ENCODE measurements at places on chromosomes 12 and 14.

- no peak for DNase-seq
Measured at GRCh38 chr14:53655080-53655785, 301.4 kb downstream of the BMP4 start.

DNA sequence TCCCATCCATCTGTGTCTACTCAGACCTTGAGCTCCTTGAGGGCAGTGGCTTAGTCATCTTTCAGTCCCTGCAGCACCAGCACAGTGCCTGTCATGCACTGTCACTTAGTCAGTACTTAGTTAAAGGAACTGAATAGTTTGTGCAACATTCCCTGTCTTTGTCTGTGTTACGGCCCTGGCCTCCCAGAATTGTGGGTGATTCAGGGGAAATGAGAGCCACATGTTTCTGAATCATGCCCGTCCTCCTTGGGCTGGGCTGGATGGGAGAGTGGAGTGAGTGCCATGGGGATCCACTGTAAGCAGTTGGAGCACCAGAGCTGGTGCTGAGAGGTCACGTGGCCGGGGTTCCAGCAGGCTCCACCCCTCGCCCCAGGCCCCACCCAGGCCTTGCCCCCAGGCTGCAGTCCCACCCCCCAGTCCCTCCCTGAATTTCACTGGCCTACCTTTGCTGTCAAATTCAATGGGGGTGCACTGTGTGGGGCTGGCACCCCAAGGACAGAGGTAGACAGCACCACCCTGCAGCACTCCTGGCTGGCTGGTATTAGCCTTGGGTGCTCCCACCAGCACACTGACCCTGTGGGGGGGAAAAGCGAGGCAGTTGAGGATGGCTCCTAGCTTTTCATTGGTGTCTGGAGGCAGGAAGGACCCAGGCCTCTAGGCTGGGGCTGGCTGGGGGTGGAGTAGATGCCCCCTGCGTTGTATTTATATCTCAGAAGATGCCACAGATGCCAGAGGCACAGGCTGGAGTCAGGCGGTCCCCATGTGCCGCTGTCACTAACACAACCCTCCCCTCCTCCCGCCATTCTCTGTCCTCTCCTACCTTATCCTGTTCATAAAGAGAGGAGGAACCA lies 7.5 kb downstream of the ITGA5 start:
- peak; percentile 46 for DNase-seq

DNA sequence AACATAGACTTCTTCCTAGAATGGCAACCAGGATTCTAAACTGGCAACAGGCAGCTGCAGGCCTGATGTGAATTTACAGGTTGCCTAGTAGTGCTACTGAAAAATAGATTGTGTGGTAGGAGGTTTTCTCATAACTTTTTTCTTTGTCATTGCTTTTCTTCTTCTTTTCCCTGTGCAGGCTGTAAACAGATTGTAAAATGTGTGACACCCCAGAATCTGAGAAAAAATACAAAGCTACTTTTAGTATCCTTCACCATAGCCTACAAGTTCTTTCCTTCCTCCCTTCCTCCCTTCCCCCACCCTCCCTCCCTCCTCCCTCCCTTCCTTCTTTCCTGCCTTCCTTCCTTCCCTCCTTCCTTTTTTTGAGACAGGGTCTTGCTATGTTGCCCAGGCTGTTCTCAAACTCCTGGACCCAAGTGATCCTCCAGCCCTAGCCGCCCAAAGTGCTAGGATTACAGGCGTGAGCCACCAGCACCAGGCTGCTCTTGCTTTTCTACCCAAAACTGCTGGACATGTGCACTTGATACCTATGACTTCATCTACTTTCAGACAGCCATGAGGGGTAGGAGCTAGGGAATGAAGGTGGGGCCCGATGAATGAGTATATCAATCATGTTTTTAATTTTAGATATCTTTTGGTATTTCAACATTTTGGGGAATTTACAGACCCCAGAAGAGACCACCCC lies 114.2 kb upstream of the EEA1 start:
- no peak for DNase-seq

GRCh38 chr14:67370830-67371229 lies 10.7 kb downstream of the EIF2S1 start:
- no peak for DNase-seq

- no peak for DNase-seq
Measured at GRCh38 chr14:34262127-34262910, 199.7 kb downstream of the SPTSSA start.

- DNase-seq = no peak
Measured at GRCh38 chr14:78164226-78164853, 5.8 kb upstream of the NRXN3 start.

- no peak for DNase-seq
Measured at GRCh38 chr14:56501909-56502530, 77.6 kb upstream of the TMEM260 start.

GRCh38 chr12:118319627-118320026 lies 53.1 kb downstream of the TAOK3 start:
- no peak for DNase-seq

- DNase-seq = no peak
Measured at GRCh38 chr12:120760349-120761254, 35.0 kb downstream of the ACADS start.

- no peak for DNase-seq
Measured at GRCh38 chr12:69765515-69765914, 26.9 kb downstream of the RAB3IP start.

GRCh38 chr12:29569132-29569757 lies 71.8 kb upstream of the OVCH1 start:
- DNase-seq = no peak

DNA sequence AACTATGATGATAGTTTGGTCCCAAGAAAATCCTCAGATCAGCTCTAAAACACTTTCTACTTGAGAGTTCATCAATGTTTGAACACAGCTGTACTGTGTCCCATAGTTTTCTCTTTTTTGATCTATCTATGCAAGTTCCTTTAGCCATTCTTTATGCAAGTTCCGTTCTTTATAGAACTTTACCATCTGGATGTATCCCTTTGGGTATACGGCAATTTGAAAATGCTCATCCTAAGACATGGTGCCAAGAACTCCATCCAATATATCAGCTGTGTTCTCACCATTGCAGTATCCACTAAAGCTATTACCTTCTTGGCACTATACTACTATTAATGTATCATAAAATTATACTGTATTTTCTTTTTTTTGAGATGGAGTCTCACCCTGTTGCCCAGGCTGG lies 276.9 kb downstream of the NOVA1 start:
- DNase-seq = no peak

DNA sequence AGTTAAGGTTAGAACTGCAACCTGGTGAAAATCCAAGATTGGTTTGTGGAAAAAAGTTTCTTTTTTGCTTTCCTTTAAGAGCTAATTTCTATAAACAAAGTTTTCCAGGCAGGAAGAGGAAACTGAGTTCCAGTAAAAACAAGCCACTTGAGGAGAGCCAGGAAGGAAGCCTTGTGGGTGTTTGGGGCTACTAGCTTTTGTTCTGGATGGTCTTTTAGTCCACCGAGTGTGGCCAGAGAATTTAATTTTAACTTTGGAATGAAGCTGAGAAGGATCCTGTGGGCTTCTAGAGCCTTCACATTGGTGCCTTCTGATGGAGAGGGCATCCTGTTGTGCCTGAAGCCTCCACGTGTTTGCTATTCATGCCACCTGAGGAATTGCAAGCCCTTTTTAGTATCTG lies 327.9 kb downstream of the C12orf75 start:
- no peak for DNase-seq

- DNase-seq = no peak
Measured at GRCh38 chr12:122868471-122869177, 27.3 kb downstream of the VPS37B start.

DNA sequence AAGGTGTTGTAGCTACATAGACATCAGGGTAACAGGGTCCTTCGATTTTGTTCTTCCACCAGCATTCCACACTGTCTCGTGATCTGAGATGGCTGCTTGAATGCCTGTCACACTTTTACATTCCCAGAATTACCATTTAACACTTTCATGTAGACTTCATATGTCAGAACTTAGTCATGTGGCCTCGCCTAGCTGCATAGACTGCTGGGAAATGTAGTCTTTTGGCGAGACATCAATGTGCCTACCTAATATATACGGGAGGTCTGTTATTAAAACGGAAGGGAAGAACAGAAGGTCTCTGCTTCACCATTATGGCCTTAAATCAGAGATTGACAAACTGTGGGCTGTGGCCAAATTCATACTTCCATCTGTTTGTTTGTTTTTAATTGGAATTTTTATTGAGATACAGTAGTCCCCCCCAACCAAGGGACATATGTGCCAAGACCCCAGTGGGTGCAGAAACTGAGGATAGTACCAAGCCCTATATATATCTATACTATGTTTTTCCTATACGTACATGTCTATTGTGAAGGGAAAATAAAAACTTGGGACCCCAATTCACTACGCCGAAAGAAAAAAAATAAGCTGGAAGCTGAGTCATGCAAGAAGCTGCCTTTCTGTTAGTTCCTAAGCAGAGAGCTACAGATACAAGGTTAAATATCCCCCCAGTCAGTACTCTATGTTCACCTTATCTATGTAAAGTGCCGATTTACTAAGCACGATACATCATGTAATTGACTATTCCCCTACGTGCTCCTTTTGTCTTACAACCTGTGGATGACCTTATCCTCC lies 11.3 kb upstream of the HRK start:
- DNase-seq = no peak

DNA sequence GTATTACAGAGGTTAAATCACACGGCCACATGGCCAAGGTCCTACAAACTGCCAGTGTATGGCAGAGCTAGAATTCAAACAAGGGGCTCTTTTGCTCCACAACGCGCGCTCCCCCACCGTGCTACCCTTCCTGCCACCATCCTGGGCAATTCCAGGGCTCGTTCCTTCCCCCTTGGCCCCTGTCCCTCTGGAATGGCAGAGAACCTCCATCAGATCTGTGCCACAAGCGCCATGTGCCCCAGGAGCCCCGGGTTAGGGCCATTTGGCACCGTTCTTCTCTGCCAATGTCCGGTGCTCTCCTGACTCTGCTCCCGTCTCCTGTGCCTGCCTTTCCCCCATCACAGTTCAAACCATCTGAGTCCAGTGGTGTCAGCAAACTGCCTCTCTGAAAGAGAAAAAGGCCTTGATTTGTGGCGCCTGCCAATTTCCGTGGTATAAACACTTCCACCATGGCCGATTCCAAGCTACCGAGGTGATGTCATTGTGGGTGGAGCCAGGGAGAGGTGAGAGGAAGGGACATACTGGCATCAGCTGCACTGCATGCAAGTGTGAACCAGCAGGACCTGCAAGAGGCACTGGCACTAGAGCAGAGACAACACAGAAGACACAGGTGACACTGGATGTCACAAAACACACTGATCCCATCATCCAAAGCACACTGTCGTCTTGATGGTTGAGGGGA lies 163.1 kb downstream of the CALM1 start:
- no peak for DNase-seq

- DNase-seq = no peak
Measured at GRCh38 chr14:31297701-31298344, 90.2 kb upstream of the HECTD1 start.

DNA sequence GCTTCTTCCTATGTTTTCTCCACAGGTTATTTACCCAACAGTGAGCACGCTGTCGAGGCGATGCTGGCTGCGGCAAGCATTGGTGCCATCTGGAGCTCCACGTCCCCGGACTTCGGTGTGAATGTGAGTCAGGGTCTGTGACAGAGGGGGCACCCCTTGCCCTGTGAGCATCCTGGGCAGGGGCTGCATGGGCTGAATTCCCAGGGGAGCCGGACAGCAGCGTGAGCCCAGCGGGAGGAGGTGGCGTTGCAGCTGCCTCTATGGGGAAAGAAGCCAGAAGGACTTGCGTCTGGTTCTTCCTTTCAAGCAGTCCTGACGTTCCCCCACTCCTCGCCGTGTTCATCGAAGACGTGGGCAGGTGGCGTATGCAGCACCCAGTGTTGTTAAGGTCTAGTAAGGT lies 26.2 kb downstream of the AACS start:
- DNase-seq = no peak

- DNase-seq = no peak
Measured at GRCh38 chr14:58812050-58812910, 174.5 kb downstream of the DACT1 start.

GRCh38 chr12:108773798-108774788 lies 42.8 kb upstream of the CORO1C start:
- no peak for DNase-seq

GRCh38 chr12:4685317-4685716 lies 34.9 kb upstream of the GALNT8 start:
- no peak for DNase-seq

DNA sequence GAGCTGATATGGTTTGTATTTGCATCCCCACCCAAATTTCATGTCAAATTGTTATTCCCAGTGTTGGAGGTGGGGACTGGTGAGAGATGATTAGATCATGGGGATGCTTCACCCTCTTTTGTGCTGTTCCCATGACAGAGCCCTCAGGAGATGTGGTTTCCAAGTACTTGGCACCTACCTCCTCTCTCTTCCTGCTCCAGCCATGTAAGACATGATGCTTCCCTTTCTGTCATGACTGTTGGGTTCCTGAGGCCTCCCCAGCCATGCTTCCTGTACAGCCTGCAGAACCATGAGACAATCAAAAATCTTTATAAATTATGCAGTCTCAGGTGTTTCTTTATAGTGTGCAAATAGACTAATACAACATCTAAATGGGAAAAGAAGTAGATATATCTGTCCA lies 754.5 kb downstream of the TMEM121 start:
- DNase-seq = no peak

DNA sequence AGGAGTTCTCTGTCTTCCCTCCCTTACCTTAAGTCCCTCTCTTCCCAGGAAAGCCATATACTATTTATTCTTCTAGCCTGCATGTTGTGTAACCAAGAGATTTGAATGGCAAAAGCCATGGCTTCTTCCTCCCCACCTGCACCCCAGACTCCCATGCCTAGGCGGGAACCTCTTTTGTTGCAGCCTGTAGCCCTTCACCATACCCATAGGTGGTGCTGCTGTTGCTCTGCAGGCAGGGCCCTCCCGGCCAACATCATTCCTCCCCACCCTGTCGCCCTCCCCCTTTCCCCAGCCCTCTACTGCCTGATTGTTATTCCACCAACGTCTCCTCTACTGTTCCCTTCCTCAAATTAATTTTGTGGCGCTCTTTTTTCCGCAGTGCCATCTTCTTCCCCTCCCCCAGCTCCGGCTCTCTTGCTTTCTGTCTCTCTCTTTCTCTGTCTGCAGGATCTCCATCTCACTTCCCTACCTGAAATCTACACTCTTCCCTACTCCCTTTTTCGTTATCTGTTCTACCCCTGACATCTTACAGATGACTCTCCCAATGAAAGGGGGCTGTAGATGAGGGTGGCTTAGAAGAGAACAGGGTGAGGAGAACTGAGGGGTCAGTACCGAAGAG lies 13.8 kb downstream of the NGDN start:
- no peak for DNase-seq

- DNase-seq = no peak
Measured at GRCh38 chr12:104825408-104825807, 132.7 kb downstream of the SLC41A2 start.

GRCh38 chr14:24355009-24355408 lies 13.0 kb upstream of the NFATC4 start:
- DNase-seq = no peak

All from stimulated activated CD4-positive, alpha-beta T cell treated with anti-CD3 and anti-CD28 coated beads, Interleukin-4, amount 100 ng/mL, for 4 hours (primary cell).